ENCODE measurements at places on chromosomes 12 and 14. TPM values are rescaled to one million over a fixed set of nuclear protein-coding genes. Genes with fewer than 3 reads are reported as not detected.
A peak's percentile ranks its signal among the peaks of the same experiment; 100 is the strongest.

Gene KIF26A
- 7.2 TPM for total RNA-seq

Gene MGP
- total RNA-seq, result 147 TPM

Gene PSMA3
- total RNA-seq, result 155 TPM

Gene EMC9
- 15.2 TPM for total RNA-seq

Gene DPPA3
- total RNA-seq, result not detected

Gene TWF1
- 14.2 TPM for total RNA-seq

Gene RERG
- total RNA-seq, result 4.3 TPM

Gene LTB4R2
- 2.1 TPM for total RNA-seq

- DNase-seq, result no peak
Observed at GRCh38 chr12:130983328-130984017, 29.8 kb downstream of the ADGRD1 start.

DNA sequence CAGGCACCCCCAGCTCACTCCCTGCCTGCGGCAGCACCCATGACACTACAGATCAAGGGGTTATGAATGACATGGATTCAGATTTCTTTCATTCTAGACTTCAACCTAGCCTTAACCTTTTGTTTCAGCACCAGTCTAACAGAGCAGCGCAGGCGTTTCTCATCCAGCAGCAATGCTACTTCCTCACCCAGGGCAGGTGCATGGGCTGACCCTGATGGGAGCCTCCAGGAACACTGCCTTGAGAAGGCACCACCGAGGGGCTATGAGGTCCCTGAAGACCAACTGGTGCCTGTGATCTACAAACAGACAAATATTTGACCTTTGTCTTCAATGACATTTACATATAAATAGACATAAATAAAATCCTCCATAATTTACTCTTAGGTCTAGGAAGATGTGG lies 10.8 kb downstream of the CDCA4 start:
- no peak for DNase-seq

- DNase-seq, result peak; percentile 80
Observed at GRCh38 chr12:5768581-5769196, 176.4 kb downstream of the ANO2 start.

DNA sequence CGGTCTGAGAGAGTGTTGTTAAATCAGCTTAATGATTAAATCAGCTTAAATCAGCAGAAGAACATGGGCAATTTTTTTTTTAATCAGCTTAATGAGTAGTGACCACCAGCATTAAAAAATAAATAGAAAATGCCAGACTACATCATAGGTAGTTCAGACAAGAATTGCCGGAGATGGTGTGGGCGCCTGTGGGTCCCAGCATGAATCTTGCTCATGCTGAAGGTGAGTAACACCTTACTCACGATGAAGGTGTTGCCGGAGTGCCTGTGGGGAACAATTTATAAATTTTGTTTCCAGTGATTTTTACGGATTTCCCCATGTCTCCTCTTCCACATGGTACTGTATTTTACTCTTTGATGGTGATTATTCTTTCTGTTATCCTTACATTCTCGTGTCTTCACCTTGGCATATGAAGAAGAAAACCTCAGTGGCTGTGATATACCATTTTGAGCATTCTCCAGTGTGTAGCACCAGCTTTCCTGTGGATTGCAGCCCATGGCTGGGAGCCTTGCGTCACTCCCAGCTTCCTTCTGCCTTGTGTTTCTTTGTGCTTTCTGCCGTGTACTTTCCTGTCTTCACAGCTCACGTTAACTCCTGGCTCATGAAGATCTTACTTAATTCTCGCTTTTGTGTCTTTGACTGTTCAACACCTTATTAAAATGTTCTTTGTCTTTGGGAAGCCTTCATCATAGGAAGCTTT lies 4.7 kb downstream of the TDRD9 start:
- no peak for DNase-seq

GRCh38 chr12:130177635-130178242 lies 15.5 kb downstream of the FZD10 start:
- no peak for DNase-seq

DNA sequence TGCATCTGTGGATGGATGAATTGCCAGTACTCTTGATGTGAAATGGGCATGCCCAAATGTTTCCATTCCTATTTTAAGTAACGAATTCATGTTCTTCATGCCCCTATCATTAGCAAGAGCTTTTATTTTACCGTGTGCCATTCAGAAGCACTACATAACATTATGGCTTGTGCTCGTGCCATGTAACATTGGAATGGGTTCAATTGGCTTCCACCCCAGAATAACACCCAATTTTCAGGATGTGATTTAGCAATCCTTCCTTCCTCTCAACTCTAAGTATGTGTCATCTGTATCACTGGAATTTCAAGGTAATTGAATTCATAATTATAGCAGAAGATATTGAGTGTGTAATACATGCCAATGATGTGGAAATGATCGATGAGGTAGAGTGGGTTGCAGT lies 145.8 kb upstream of the TMPO start:
- DNase-seq, result no peak

DNA sequence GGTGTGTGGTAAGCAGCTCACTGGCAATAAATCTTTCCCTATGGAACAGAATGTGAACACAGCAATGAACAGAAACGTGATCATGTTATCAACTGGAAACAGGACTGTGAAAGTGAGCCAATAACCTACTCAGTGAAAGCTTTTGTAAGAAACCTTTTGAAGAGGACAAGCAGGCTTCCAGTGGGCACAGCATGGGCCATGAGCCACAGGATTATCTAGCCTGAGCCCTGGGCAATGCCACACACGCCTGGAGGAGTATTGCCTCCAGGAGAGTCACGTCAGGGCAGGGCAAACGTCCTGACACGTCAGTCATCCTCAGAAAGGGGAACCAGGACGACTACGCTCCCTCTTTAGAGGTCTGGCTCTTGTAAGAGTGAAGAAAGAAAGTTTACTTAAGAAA lies 32.3 kb downstream of the NRDE2 start:
- DNase-seq, result peak; percentile 68

GRCh38 chr12:18054925-18055619 lies 34.9 kb downstream of the RERGL start:
- no peak for DNase-seq

GRCh38 chr12:82745063-82745674 lies 58.5 kb downstream of the TMTC2 start:
- DNase-seq, result no peak

GRCh38 chr12:125129591-125130255 lies 64.5 kb downstream of the AACS start:
- no peak for DNase-seq

Measured in heart left ventricle (tissue), 16 donors.